GM12878 (cell line): ENCODE measurements at places on chromosomes 6 and 20. TPM values are rescaled to one million over a fixed set of nuclear protein-coding genes. Genes with fewer than 3 reads are reported as not detected.
A peak's percentile ranks its signal among the peaks of the same experiment; 100 is the strongest.

- H3K4me1 ChIP-seq, result peaks cover 13% of the 10 kb centered on the region
- DNase-seq, result no peak
- peak overlapping the region; percentile 37; the same call in 1 of the 2 replicates for H3K27ac ChIP-seq
- H3K4me3 ChIP-seq, result peak overlapping the region; percentile 24; the same call in 1 of the 2 replicates
- no peaks in the 10 kb centered on the region; the same call in 1 of the 2 replicates for H3K27me3 ChIP-seq
These were observed 3.9 kb downstream of the PRDM1 start for GRCh38 chr6:106090001-106090400.

GRCh38 chr20:52269321-52269720 is 77.7 kb upstream of the ZFP64 start:
- no peaks in the 10 kb centered on the region for H3K4me1 ChIP-seq
- H3K27me3 ChIP-seq, result no peaks in the 10 kb centered on the region
- no peak overlapping the region for H3K4me3 ChIP-seq
- DNase-seq, result no peak
- H3K27ac ChIP-seq, result no peak overlapping the region

Gene RAD21L1
- not detected in 2 replicates for total RNA-seq

DNA sequence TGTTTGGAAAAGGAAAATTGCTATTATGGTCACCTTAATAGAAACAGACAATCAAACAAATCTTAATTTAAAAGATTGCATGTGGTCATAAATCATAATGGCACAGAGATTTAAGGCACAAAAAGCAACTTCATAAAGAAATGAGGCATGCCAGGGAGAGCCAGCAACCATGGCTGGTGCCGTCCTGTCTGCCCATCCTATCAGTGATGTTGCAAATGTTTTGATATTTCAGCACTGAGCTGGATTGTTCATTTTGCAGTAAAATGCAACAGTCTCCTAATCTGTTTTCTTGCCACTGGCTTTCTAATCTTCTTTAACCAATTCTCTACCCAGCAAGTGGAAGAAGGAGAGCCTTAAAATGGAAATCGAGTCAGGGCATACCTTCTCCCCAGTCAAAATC is 249.8 kb downstream of the SAMD5 start:
- DNase-seq, result no peak
- H3K27ac ChIP-seq, result no peak overlapping the region
- H3K4me3 ChIP-seq, result no peak overlapping the region
- H3K27me3 ChIP-seq, result no peaks in the 10 kb centered on the region
- no peaks in the 10 kb centered on the region for H3K4me1 ChIP-seq

Gene ULBP2
- total RNA-seq, result not detected in 2 replicates

DNA sequence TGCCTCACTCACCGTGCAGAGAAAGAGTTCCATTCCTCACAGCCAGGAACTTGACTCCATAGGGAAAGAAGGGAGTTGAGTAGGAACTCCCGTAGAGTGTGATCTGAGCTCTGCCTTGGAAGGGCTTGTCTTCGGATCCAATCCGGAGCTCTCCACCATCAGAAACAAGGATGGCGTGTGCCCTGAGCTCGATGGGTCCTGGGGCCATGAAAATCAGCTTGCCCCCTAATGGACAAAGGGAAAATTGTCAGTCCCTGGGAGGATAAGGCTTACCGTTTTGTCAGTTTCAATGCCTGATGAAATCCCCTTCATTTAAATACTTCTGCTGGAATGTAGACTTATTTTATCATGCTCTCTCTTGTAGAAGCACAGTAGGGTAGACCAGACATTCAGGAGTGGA is 153.3 kb downstream of the PKHD1 start:
- H3K27ac ChIP-seq, result no peak overlapping the region
- no peak overlapping the region for H3K4me3 ChIP-seq
- H3K4me1 ChIP-seq, result peaks cover 6% of the 10 kb centered on the region
- no peak for DNase-seq
- H3K36me3 ChIP-seq, result no peaks in the 10 kb centered on the region
- H3K27me3 ChIP-seq, result no peaks in the 10 kb centered on the region

DNA sequence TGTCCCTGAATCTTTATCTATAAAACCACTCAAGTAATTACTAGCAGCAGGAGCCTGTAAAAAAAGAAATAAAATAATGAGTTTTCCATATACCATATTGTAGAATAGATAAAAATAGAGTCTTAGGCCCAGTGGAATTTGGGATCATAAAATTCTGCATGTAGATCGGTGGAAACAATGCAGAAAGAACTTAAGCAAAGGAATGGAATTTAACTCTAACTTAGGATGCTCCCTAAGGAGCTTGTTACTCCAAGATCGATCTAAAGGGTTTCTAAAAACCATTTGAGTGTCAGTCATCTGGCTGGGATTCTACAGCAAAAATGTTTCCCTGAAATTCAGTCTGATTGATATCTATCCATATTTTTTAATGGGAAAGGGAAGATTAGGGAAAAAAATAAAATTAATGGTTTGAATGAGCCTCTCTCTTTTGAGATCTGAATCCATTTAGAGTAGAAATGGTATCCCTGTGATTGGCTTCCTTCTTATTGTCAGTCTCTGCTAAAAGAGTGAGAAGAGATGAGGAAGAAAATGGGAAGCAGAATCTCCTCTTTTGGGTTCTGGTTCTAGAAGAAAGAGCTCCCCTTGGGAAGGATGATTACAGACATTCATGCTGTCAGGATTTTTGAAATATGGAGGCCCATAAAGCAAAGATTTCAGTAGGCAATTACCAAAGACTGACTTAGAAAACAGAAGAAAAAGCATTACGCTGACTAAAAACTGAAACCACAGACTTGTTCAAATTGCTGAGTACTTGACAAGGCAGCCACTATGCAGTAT is 564.3 kb upstream of the MARCKS start:
- H3K36me3 ChIP-seq, result no peaks in the 10 kb centered on the region
- H3K27ac ChIP-seq, result no peak overlapping the region
- no peaks in the 10 kb centered on the region; the same call in 1 of the 2 replicates for H3K4me1 ChIP-seq
- no peak overlapping the region for H3K4me3 ChIP-seq
- peak; percentile 31 for DNase-seq

- no peak for DNase-seq
- H3K4me1 ChIP-seq, result no peaks in the 10 kb centered on the region
- H3K27ac ChIP-seq, result no peak overlapping the region
- no peak overlapping the region for H3K4me3 ChIP-seq
These were observed 17.3 kb downstream of the PHACTR1 start for GRCh38 chr6:12733876-12734275.

Gene LHFPL5
- not detected in 2 replicates for total RNA-seq

- no peak for DNase-seq
- H3K4me1 ChIP-seq, result peaks cover 36% of the 10 kb centered on the region
- no peak overlapping the region for H3K4me3 ChIP-seq
- H3K36me3 ChIP-seq, result no peaks in the 10 kb centered on the region
- peak overlapping the region; percentile 94 for H3K27ac ChIP-seq
These were observed 26.1 kb upstream of the TBC1D7 start for GRCh38 chr6:13354331-13355042.

- peaks cover 10% of the 10 kb centered on the region for H3K4me1 ChIP-seq
- peak overlapping the region; percentile 98 for H3K27ac ChIP-seq
- H3K36me3 ChIP-seq, result no peaks in the 10 kb centered on the region
- DNase-seq, result no peak
- H3K4me3 ChIP-seq, result peak overlapping the region; percentile 86
- no peaks in the 10 kb centered on the region for H3K27me3 ChIP-seq
These were observed 3.4 kb downstream of the SNX5 start for GRCh38 chr20:17965042-17965697.

GRCh38 chr6:50128420-50129005 is 78.8 kb upstream of the DEFB112 start:
- H3K4me3 ChIP-seq, result no peak overlapping the region
- no peaks in the 10 kb centered on the region for H3K27me3 ChIP-seq
- no peaks in the 10 kb centered on the region for H3K4me1 ChIP-seq
- no peak for DNase-seq
- no peaks in the 10 kb centered on the region for H3K36me3 ChIP-seq

- H3K36me3 ChIP-seq, result no peaks in the 10 kb centered on the region
- H3K27ac ChIP-seq, result no peak overlapping the region
- no peaks in the 10 kb centered on the region; the same call in none of the 2 replicates for H3K27me3 ChIP-seq
- no peak overlapping the region for H3K4me3 ChIP-seq
- no peak for DNase-seq
- H3K4me1 ChIP-seq, result peaks cover 1% of the 10 kb centered on the region; the same call in 1 of the 2 replicates
These were observed 8.0 kb downstream of the TRIM10 start for GRCh38 chr6:30152910-30153610.

DNA sequence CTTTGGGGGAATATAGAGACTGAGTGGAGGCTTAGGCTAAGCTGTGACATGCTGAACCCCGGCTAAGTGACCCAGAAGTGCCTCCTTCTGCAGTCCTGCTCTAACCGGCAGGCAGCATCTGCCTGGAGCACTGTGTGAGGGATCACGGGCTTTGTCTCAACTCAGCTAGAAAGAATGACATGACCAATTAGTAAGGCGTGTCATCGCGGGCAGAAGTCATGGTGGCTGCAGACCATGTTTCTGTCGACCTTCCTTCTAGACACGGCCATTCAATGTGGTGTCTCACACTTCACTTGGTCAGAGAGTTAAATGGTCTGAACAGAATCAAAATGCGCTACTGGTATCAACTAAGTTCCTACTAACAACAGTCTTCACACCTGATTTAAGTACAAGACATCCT is 35.0 kb downstream of the HUS1B start:
- H3K4me3 ChIP-seq, result no peak overlapping the region
- DNase-seq, result no peak
- peaks cover 4% of the 10 kb centered on the region; the same call in 1 of the 2 replicates for H3K36me3 ChIP-seq
- H3K27ac ChIP-seq, result no peak overlapping the region
- H3K4me1 ChIP-seq, result no peaks in the 10 kb centered on the region
- H3K27me3 ChIP-seq, result no peaks in the 10 kb centered on the region

Gene GRM1
- total RNA-seq, result 0.05 TPM in 1 of 2 replicates, not detected in the other

Gene SGK2
- total RNA-seq, result 0.31 TPM in 1 of 2 replicates, not detected in the other

Gene OVOL2
- total RNA-seq, result not detected in 2 replicates

- peaks cover 8% of the 10 kb centered on the region for H3K36me3 ChIP-seq
- no peaks in the 10 kb centered on the region for H3K27me3 ChIP-seq
- H3K27ac ChIP-seq, result no peak overlapping the region
- H3K4me3 ChIP-seq, result no peak overlapping the region
- DNase-seq, result no peak
- peaks cover 4% of the 10 kb centered on the region for H3K4me1 ChIP-seq
These were observed 23.7 kb downstream of the STX11 start for GRCh38 chr6:144174006-144174405.

Gene MCCD1
- not detected in 2 replicates for total RNA-seq

Gene MPC1
- 51.6 and 55.0 TPM in 2 replicates for total RNA-seq

Gene SOX18
- total RNA-seq, result 5.6 TPM in 2 replicates

DNA sequence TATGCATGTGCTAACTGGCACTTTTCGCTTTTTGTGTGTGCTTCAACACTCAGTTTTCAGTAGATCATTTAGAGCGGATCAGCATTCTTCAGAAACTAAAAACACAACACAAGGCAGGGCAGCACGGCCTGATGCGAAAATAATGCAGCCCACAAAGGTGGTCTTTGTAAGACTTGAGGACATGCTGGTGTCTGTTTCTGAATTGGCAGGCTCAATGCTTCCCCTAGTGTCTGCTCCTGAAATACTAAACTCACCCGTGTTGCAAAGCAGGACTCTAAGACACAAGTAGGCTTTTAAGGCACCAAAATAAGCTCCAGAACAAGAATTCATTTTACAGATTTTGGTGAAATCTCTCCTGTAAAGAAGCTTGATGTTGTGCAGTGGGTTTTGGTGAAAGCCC is 676.5 kb downstream of the TENT5A start:
- no peaks in the 10 kb centered on the region for H3K36me3 ChIP-seq
- no peak overlapping the region for H3K4me3 ChIP-seq
- no peak for DNase-seq
- H3K27ac ChIP-seq, result no peak overlapping the region
- no peaks in the 10 kb centered on the region for H3K27me3 ChIP-seq
